ENCODE measurements at places on chromosomes 6 and 20. TPM values are rescaled to one million over a fixed set of nuclear protein-coding genes. Genes with fewer than 3 reads are reported as not detected.

The TTBK1 gene
- under 0.01 TPM for total RNA-seq

The DZANK1 gene
- 2.9 TPM for total RNA-seq

The HLA-DOB gene
- total RNA-seq: 0.68 TPM

The PARD6B gene
- total RNA-seq: 0.83 TPM

The TOX2 gene
- total RNA-seq: 1.7 TPM

The EFCAB8 gene
- total RNA-seq: not detected

- no peak for DNase-seq
Measured at GRCh38 chr6:74705451-74705850, 500.4 kb downstream of the COL12A1 start.

- DNase-seq: no peak
Measured at GRCh38 chr6:129504456-129504855, 205.5 kb downstream of the ARHGAP18 start.

DNA sequence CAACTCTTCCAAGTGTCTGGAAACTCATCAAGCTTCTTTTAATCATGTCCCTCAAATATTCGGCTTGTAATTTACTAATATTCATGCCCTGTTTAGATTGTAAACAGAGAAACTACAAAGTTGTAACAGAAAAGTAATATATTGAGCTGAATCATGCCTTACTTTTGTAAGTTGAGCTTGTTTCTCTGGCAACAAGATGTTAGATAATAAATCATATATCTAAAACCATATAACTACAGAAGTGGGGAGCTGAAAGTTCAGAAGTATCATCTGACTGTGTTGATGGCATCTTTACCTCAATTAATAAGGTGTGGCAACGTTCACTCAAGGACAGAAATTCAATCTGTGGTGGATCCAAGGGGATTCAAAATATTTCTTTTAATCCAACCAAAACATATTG is 263.9 kb downstream of the PLCB1 start:
- no peak for DNase-seq

- no peak for DNase-seq
Measured at GRCh38 chr6:49919261-49919660, 44.7 kb downstream of the DEFB114 start.

- DNase-seq: no peak
Measured at GRCh38 chr6:37648465-37649330, 49.0 kb downstream of the MDGA1 start.

DNA sequence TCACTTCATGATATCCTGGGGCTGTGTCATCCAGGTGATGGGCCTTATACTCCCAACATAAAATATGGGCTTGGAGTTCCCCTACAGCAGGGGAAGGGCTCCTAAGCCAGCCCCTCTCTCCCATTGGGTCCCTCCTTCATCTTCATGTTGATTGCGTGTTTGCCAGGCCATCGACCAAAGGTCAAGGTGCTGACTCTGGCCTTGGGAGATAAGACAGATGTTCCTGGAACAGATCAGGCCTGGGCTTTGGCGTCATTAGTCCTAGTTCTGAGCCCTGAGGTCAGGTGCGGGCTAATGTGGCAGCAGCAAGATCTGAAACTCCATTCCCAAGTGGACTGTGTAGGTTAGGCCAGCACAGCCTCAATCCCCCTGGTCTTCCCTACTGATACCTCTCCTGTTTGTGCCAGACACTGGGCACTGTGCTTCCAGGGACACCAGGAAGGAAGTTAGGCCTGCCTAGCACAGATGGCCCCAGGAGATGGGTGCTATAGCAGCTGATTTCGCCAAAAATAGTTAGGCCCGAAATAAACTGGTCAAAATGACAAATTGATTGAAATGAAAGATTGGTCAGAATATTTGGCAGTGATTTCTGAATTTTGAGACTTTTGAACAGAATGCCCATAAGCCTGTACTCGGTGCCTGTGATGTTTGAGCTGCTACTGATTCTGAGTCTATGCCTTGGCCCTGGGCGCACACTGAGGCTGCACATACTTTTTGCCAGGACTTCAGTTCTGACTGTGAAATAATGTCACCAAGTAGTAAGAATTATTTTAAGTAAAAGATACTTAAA is 28.8 kb downstream of the EPB41L1 start:
- DNase-seq: no peak

- no peak for DNase-seq
Measured at GRCh38 chr20:62900692-62901584, 25.4 kb downstream of the DIDO1 start.

- no peak for DNase-seq
Measured at GRCh38 chr6:165663736-165664558, 906 bp upstream of the PDE10A start.
